T-helper 22 cell (primary cell): ENCODE measurements at places on chromosomes 2 and 18.

DNA sequence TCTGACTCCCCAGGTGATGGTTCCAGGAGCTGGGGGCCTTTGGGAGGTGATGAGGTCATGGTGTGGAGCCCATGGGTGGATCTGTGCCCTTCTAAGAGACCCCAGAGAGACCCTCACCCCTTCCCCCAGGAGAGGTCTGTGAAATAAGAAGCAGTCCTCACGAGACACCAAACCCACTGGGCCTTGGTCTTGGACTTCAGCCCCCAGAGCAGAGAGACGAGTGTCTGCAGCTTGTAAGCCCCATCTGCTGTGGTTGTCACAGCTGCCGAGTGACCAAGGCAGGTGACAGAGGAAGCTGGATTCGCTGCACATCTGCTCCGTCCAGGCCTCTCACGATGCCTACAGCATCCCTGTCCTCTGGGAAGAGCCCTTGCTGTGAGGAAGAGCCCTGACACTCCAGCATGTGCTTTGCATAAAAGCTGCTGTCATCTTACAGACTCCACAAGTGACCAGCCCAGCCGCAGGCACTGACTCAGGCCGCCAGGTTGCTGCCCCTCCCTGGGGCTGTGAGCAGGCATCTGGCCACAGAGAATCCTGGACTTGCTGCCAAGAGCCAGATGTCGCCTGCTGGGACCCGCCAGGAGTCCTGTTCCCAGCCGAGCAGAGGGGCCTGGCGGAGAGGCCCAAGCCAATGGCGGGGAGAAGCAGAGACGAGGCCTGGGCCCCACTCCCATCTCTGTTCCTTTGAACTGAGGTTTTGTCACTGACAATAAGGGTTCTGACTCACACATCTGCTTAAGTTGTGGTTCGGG is 150.8 kb downstream of the PXDN start:
- DNase-seq: no peak

- no peak for DNase-seq
Measured at GRCh38 chr18:50218432-50219197, 23.7 kb upstream of the MYO5B start.

GRCh38 chr2:191916826-191917225 is 69.9 kb upstream of the CAVIN2 start:
- no peak for DNase-seq

DNA sequence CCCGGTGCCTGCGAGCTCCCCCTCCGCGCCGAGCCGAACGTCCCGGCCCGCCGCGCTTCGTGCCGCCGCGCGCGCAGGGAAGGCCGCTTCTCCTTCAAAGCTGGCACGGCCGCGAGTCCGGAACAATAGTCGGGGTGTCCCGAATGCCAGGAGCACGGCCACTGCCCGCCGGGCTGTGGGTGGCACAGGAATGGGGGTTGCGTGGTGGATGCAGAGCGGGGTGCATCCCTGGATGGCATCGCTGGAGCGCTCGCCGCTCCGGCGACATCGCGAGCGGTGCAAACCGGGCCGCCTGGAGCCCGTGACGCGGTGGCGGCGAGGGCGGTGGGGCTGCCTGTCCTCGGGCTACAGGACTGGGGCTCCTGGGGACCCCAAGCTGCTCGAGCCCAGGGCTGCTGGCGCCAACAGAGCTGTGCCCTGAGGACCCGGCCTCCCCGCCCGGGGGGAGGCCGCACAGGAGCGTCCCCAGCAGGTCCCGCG is 1.1 kb upstream of the SATB2 start:
- DNase-seq: no peak

DNA sequence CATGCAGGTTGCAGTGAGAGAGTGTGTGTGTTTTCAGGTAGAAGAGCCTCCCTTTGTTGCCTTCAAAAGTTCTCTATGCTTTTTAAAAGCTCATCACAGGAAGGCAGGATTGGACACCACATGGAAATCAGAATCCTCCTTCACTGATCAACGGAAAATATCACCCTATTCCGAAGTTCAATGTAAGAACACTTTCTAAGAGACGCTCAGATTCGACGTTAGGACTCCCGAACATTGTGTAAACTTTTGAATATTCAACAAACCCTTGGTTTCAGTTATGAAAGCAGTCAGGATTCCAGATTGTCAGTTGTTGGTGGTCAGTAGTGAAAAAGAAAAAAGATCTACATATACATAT is 561.4 kb upstream of the ID2 start:
- no peak for DNase-seq

GRCh38 chr2:143906850-143907249 is 613.1 kb downstream of the ZEB2 start:
- no peak for DNase-seq
